ENCODE measurements at places on chromosomes 2 and 18.

- DNase-seq, result no peak
Observed at GRCh38 chr2:63614983-63615945, 26.5 kb downstream of the MDH1 start.

- DNase-seq, result no peak
Observed at GRCh38 chr2:146561996-146562395, 1282.8 kb upstream of the ACVR2A start.

DNA sequence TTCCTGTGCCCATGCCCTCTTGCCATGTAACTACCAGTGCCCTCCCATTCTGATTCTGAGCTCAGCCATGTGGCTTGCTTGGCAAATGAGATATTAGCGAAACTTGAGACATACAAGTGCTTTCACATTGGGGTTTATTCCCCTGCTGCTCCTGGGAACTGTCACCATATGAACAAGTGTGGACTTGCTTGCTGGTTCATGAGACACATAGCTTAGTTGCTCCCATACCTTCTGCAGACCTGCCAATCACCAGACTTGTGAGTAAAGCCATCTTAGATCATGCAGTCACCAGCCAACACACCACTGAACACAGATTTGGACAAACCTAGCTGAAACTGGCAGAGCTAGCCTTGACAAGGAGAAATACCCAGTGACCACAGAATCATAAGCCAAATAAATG lies 155.1 kb downstream of the SS18 start:
- DNase-seq, result no peak

- DNase-seq, result no peak
Observed at GRCh38 chr18:31595121-31595771, 3.6 kb downstream of the TTR start.

DNA sequence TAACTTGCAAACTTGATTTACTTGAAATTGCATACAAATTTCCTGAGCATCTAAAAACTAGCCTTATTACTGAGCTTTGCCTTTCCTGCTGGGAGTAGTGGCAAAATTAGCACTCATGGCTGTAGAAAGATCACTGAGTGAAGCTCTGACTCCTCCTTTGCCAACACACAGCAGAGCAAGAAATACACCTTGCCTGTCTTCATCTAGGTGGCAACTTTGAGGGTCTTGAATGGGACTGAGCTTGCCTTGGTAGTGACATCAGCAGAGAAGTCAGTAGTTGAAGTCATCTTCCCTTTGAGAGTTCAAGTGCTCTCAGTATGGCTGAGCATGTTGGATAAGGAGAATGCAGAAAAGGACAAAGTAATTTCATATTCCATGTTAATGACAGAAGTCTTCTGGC lies 5.9 kb downstream of the RRM2 start:
- no peak for DNase-seq

GRCh38 chr18:35089891-35090550 lies 48.8 kb downstream of the MAPRE2 start:
- no peak for DNase-seq

DNA sequence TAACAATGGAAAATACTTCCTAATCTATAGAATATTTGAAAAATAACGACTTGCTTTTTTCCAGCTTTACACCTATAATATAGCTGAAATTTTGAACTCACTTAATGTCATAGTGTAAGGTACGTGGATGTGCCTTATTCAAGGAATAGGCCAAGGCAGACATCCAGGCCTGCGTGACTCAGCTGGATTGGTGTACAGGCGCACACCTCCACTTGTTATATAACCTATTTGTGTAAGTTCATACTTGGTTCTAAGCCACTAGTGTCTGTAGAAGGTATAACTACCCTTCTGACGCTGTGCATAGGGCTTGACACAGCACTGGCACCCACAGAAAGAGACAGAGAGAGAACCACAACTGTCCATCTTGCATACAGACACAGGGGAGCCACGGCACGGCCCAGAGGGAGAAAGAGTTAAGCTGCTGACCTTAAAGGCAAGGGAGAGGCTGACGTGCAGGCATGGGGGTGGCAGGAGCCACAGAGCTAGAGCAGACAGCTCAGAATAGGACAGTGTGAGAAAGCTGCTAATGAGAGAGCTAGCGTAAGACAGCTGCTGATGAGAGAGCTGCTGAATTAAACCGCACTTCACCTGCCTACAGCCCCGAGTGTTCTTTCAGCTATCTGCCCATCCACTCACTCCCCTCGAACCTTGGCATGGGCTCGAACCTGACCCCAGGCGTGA lies 16.1 kb downstream of the CCDC178 start:
- DNase-seq, result no peak

- DNase-seq, result no peak
Observed at GRCh38 chr2:101811226-101812015, 113.9 kb downstream of the MAP4K4 start.

DNA sequence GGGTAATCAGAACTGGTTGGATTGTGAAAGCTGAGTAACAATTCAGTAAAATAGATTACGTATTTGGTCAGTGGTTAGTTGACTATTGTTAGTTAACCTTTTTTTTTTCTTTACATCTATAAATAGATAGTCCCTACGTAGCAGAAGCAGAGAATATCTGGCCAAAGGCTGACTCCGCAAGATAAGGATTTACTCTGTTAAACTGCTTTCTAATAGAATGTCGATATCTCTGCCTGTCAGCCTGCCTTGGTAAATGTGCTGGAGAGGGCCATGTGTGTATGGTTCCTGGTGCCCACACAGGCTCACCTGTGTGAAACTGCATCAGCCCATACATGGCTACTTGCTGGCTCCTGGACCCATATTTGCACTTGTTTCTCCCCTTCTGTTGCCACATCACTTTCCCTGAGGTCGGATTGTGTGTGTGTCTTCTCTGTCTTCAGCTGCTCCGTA lies 94.4 kb downstream of the CRIM1 start:
- DNase-seq, result no peak

DNA sequence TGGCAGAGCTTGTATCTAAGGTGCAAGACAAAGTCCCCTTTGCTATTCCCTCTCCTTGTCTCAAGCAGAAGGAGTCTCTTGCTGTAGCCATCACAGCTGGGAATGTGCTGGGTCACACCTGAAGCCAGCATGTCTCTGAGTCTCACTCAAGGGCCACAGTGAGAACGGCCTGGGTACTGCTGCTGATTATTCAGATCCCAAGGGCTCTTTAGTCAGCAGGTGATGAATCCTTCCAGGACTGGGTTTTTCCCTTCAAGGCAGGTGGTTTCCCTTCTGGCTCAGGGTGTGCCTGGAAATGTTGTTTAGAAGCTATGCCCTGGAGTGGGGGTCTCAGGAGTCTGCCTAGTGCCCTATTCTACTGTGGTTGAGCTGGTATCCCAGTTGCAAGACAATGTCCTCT lies 356.3 kb downstream of the PARD3B start:
- no peak for DNase-seq

DNA sequence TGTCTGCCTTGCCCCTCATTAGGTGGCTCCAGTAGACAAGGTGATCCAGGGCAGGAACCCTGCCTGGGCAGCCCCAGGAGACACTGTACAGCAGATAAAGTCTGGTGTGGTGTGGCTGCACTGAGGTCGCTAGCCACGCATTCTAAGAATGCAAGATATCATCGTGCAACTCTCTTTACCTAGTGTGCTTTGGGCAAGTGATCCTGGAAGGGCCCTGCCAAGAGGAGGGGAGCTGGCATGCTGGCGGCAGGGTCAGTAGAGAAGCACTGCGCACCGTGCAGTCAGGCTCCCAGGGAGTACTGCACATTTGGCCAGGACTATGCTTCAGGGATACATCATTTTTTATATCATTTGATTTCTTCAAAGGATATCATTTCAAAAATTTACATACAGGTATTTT lies 195.3 kb upstream of the SMAD2 start:
- DNase-seq, result no peak

- DNase-seq, result no peak
Observed at GRCh38 chr2:58686776-58687175, 445.7 kb upstream of the FANCL start.

GRCh38 chr2:7835693-7836680 lies 845.9 kb upstream of the ID2 start:
- DNase-seq, result no peak

GRCh38 chr2:97781981-97782380 lies 68.6 kb downstream of the ZAP70 start:
- DNase-seq, result no peak

GRCh38 chr2:205994344-205994743 lies 91.6 kb downstream of the INO80D start:
- DNase-seq, result no peak

GRCh38 chr2:102235491-102235890 lies 48.7 kb downstream of the IL1RL2 start:
- DNase-seq, result no peak

- no peak for DNase-seq
Observed at GRCh38 chr18:45687621-45688020, 36.4 kb upstream of the SLC14A1 start.

DNA sequence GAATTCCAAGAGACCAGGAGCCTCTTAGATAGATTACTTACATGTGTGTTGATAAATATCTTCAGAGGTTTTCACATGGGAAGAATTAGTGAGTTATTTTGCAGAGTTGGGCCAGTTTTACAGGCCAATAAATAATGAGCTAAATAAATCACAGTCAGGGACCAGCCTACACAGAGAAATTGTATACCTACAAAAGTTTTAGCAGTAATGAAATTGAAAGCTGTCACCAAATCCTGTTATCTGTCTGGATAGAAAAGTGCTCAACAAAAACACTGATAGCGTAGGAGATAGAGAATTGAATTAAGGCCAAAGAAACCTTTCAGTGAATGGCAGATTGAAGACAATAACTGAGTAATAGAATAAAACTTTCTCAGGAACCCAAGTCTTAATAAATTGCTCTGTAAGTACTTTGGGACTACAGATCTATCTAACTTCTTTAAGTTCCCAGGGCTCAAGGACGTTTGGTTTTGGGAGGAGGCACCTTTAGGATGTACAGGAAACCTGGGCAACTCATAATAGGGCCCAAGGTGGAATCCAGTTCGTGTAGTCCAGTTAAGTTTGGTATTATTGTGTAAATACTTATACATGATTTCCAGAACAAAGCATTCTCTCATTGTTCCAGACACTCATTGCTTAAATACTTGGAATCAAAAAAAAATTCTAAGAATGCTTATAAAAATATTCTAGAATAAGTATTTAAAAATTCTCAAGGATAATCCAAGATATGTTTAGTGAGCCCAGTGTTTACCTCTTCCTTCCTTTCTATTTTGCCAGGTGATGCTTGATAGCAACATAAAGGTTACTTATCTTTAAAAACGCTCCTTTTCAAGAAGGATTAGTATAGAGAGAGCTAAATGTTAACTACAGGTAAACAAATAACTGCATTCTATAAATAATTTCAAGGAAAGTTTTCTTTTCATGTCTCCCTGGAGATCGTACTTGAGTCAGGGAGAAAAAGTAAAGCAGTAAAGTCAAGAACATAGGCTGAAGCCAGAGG lies 134.5 kb downstream of the NCKAP5 start:
- no peak for DNase-seq

DNA sequence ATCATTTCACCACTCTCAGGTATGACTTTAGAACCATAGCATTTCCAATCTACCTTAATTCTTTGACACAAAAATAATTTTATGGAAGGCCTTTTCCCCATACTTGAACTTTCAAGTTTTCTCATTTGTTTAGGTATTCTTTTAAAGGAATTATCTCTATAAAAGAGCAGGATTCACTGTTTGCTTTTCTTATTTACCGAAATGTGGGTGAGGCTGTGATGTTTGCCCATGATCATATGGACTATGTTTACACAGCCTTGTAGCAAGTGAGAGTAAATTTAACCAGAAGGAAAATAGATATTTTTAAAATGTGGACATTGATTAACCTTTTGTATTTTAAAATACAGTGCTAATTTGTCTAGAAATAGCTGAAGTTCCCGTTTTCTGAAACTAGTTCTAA lies 26.3 kb downstream of the CAB39 start:
- DNase-seq, result no peak

GRCh38 chr2:200264631-200265030 lies 41.9 kb upstream of the SPATS2L start:
- DNase-seq, result no peak

DNA sequence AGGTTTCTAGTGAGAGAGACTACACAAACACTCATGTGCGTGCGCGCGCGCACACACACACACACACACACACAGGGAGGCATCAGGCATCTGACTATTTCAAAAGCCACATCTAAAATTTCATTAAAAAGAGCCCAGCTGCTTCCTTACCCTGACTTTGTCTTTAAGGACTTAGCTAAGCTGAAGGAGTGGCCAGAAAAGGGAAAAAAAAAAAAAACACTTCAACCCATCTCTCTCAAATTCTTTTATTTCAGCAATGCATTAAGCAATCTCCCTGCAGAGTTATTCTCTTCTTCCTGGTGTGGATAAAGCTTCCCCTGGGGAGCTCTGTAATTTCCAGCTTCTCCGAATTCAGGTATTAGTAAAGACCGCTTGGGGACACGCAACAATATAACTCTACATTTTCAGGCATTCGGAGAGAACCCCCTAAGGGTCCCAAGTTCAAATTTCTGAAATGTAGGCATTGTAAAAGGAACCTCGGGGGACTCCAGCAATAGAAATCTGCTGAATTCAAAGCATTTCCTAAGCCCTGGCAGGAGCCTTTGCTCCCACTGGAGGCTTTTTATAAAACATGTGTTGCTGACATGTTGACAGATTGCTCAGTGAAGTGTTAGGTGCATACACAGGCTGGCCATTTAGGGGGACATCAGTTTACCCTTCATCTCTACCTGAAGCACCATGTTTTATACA lies 67.0 kb downstream of the ZNF521 start:
- no peak for DNase-seq

DNA sequence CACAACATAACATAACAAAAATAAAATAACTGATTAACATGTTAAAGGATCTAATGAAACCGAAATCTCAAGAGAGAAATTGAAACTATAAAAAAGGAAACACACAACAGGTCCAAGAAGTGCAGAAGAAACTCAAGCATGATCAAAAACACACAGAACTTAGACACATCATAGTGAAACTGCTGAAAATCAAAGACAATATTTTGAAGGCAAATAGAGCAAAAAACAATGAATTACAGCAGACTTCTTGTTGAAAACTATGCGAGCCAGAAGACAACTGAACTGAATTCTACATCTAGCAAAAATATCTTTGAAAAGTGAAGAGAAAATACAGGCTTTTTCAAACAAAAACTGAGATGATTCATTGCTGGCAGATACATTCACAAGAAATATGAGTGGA lies 61.3 kb downstream of the UGP2 start:
- DNase-seq, result no peak

DNA sequence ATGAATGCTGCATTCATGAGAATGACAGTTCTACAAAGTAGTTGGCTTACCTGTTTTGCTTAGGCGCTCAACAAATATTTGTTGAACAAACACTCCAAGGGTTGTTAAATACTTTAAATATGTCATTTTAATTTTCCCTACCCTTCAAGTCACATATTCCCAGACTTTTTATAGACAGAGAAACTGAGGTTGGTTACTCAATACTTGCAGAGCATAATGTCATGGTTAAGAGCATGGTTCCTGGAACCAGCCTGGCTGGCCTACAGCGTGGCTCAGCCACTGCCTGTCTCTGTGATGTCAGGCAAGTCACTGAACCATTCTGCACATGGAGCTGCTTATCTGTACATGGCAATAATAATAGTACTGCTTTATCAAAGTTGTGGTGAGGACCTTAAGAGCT lies 120.0 kb upstream of the STK17B start:
- DNase-seq, result no peak

GRCh38 chr2:160557903-160558302 lies 64.3 kb upstream of the RBMS1 start:
- DNase-seq, result no peak
